ENCODE measurements at places on chromosomes 4 and X.

- no peak for DNase-seq
Measured at GRCh38 chr4:145881989-145882388, 56.6 kb downstream of the ZNF827 start.

DNA sequence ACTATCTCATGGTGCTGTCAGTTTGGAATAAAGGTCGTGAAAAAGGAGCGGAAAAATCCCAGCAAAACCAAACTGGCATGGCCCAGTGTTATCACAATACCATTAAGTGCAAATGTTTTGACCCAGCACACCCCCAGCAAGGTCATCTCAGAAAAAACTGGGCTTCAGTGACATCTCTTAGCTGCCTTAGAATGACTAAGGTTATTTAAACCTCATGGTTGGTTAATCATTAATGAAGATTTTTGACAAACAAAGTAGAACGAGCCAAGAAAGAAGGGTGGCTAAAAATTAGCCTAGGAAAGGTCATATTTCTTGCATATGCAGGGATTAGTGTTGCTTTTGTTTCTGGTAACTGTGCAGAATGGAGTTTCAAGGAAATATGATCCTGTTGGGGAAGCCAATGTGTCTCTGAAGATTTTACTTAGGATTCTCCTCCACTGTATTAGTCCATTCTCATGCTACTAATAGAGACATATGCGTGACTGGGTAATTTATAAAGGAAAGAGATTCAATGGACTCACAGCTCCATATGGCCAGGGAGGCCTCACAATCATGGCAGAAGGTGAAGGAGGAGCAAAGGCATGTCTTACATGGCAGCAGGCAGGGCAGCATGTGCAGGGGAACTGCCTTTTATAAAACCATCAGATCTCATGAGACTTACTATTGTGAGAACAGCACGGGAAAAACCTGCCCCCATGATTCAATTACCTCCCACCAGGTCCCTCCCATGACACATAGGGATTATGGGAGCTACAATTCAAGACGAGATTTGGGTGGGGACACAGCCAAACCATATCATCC lies 83.5 kb downstream of the CHRNA9 start:
- no peak for DNase-seq

GRCh38 chr4:161442921-161443320 lies 720.9 kb downstream of the FSTL5 start:
- no peak for DNase-seq

- DNase-seq, result no peak
Measured at GRCh38 chr4:56048702-56049431, 100.1 kb downstream of the CEP135 start.

GRCh38 chr4:29805245-29805644 lies 914.9 kb upstream of the PCDH7 start:
- no peak for DNase-seq

DNA sequence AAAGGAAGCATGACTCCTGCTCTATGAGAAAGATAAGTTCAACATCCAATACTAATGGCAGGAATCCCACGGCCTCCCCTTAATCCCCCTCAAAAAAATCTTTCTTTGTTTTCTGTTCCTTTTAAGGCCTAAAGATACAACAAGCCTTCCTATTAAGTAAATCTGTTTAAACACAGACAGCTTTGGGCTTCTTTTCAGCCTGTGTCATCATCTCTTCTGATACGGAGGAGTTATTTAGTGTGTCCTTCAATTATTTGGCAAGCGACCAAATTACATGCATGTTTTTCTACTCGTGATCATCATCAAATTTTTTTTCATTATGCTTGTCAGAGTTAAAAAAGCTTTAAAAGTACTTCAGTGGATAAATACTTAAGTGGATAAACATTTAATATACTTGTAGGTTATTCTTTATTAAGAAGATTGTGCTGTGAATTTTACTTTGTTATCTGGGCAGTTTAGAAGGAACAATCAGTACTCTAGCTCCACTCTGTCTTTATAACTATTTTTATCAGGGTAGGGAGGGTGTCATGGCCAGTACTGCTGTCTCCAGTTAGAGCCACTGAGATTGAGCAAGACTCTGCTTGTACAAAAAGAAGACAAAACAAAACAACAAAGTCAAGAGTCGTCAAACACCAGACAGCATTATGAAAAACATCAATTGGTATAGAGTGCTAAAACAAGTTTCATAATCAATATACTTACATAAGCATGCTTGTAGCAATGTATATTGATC lies 210.7 kb downstream of the PRR32 start:
- no peak for DNase-seq

GRCh38 chr4:185872747-185873380 lies 60.9 kb upstream of the SORBS2 start:
- DNase-seq, result no peak

DNA sequence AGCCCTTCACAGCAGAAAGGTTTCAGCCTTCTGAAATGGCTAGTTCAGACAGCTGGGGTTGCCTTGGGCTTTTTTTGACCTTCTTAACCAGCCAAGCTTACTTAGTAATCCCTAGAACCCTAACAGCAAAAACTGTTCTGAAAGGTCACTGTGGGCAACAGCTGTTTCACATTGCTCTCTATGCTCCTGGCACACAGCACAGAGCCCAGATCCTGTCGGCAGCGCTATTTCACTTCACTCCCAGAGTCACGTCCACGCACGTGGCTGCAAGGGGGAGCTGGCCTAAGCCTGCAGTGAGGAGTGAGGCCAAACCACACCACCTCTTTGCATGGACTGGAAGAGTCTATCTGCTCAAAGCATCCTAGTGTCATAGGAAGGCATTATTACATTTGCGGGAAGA lies 32.0 kb upstream of the STS start:
- no peak for DNase-seq

- no peak for DNase-seq
Measured at GRCh38 chrX:40945361-40945713, 139.9 kb upstream of the USP9X start.

GRCh38 chr4:115396034-115396433 lies 282.6 kb upstream of the NDST4 start:
- DNase-seq, result no peak

DNA sequence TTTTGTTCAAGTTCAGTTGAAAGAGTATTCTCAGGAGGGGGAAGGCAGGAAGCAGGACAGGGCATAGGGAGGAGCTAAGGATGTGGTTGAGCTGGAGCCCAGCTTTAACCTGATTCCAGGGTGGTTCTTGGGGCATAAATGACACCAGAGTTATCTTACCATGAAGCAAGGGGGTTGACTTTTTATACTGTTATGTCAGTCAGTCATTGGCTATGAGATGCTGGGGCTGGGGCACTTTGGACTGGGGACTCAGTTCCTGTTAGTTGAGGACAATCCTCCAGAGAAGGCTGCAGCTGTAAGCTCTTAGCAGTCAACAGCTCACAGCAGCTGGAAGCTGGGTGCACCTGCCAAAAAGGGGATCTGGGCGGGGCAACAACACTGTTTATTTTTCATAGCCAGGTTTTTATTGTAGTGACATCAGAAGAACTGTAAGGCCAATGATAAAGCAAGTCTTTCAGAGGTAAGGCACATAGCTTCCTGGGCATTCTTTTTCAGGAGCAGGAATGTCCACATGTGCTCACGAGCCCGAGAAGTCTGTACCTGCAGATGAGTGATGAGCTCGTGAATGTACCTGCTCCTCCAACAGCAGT lies 78.5 kb downstream of the MID1IP1 start:
- no peak for DNase-seq

Measured in stimulated activated CD8-positive, alpha-beta memory T cell treated with anti-CD3 and anti-CD28 coated beads, Interleukin-15, amount 100 ng/mL, for 4 hours (primary cell).